Activated naive CD4-positive, alpha-beta T cell treated with Interleukin-2 at 50 U/mL for 16 hours (primary cell): ENCODE measurements at places on chromosomes 5 and 9.

GRCh38 chr9:3027210-3027609, 183.3 kb upstream of the PUM3 start:
- no peak for DNase-seq

DNA sequence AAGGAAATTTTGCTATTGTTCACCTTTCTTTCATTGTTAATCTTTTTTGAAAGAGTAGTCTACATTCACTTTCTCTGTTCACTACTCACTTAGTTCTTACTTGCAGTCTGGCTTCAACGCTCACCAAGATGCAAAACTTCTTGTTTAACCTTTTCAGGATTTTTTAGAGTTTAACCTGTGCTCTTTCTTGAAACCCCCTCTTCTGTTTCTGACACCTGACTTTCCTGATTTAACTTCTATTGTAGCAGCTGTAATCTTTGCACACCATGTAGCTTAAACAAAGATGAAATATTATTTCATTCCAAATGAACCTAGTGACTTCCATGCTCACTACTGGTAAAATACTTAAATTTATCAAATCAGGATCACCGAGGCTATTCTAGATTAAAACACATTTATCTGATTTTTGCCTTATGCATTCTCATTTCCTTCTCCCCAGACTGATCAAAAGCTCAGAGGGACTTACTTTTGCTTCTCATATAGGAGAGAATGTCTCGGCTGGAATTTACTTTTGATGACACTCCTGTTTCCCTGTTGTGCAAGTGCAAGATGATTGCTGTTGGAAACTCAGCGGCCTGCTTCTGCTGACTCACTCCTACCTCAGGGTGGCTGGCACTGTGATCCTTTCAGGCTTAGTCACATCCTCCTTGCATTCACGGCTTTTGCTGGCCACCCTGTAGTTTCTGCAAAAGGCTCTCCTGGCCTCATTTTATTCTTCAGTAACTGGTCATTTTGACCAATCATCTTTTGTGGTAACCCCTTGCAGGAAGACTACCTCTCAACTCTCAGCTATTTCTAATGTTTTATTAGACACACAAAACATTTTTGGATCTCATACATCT, 109.3 kb upstream of the IFNE start:
- DNase-seq = peak; percentile 55

- no peak for DNase-seq
These were observed 44.2 kb downstream of the PKD2L2 start for GRCh38 chr5:137933491-137933911.

- DNase-seq = no peak
These were observed 315.9 kb upstream of the RPS23 start for GRCh38 chr5:82594097-82594496.

GRCh38 chr9:21070171-21070571, 7.6 kb downstream of the IFNB1 start:
- no peak for DNase-seq

GRCh38 chr5:78905084-78905938, 79.8 kb downstream of the ARSB start:
- DNase-seq = no peak

DNA sequence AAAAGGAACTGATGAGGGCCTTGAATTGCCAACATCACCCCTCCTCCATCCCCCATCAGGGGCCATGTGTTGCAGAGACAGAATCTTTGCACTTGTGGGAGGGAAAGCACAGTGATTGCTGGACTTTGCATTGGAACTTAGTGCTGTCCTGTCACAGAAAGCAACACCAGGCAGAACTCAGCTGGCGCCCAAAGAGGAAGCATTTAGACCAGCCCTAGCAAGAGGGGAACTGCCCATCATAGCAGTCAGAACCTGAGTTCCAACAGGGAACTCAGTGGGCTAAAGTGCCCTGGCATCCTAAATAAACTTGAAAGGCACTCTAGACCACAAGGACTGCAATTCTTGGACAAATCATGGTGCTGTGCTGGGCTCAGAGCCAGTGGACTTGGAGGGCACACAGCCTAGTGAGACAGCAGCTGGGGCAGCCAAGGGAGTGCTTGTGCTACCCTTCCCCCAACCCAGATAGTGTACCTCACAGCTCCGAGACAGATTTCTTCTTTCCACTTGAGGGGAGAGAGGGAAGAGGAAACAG, 128.1 kb downstream of the ACTL7B start:
- no peak for DNase-seq

DNA sequence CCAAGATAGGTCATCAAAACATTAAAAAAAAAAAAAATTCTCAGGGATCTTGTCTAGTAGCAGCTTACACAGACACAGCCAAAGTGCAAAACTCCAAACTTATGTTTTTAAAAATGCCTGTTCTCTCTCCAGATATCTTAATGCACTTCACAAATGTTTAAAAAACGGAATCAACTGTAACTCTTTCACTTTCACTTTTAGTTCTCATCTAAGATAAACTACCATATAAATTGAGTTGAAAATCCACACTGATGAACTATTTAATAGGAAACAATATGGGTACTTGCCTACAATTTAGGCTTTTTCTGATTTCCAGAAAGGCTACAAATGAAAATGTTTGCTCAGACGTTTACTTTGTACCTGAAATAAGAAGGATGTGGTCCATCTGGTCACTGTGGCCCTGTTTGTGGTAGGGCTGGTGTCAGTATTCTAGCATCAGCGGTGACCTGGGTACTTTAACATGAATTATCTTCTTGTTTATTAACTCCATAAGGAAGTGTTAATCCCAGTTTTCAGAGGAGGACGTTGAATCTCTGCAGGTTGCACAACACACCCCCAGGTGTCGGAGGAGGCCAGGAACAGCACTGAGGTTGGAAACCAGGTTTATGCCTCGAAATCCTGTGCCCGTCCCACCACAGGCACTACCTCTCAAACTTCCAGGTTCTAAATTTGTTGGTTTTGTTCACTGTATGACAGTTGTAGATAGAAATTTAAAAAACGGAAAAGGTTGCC, 13.3 kb upstream of the LPCAT1 start:
- DNase-seq = no peak

DNA sequence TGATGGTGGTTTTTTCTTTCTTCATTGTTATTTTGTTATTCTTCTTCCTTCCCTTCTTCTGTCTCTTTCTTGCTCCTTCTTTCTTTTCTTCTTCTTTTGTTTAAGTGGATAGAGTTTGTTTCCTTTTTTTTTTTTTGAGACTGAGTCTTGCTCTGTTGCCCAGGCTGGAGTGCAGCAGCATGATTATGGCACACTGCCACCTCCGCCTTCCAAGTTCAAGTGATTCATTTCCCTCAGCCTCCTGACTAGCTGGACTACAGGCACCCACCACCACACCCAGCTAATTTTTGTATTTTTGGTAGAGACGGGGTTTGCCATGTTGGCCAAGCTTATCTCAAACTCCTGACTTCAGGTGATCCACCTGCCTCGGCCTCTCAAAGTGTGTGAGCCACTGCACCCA, 40.3 kb downstream of the JAK2 start:
- no peak for DNase-seq

GRCh38 chr5:11143456-11144267, 382.6 kb upstream of the DAP start:
- DNase-seq = peak; percentile 4
